Effector CD4-positive, alpha-beta T cell (primary cell): ENCODE measurements at places on chromosomes 7 and 10.
A peak's percentile ranks its signal among the peaks of the same experiment; 100 is the strongest.

DNA sequence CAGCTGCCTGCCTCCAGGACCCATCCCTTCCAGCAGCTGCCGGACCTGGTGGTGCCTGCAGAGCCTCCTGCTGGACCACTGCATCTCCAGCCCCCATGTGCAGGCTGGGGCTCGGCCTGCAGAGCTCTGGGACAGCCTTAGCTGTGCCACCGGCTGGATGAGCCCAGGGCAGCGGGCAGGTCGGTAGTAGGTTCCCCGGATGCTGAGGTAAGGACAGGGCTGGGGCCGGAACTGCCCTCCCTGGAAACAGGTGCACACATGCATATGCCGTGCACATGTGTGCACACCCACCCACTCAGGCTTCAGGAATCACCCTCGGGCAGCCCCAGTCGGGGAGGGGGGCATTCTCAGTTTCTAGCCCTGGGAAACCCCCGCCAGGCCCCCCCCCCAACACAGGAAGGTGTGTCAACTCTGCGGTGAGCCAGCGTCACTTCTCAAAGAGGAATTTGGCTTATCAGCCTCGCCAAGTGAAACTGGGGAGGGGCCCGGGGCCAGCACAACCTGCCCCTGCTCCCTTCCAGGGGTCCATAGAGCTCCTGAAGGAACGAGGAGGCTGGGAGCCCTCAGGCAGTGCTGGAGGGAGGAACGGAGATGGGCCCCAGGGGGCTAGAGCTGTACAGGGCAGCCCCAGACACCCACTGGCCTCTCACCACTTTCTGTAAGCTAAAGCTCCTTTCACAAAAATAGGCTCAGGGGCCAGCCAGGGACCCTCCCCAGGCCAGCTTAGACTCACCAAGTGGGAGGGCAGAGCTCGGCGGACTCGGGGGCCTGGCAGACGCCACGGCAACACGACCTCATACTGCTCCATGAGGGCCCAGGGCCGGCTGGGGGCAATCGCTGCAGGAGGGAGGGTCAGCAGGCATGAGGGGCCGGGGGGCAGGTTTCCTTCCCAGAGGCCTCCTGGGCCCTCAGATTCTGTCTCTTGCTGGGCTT, 1.7 kb downstream of the ADAM8 start:
- peak; percentile 82 for DNase-seq

DNA sequence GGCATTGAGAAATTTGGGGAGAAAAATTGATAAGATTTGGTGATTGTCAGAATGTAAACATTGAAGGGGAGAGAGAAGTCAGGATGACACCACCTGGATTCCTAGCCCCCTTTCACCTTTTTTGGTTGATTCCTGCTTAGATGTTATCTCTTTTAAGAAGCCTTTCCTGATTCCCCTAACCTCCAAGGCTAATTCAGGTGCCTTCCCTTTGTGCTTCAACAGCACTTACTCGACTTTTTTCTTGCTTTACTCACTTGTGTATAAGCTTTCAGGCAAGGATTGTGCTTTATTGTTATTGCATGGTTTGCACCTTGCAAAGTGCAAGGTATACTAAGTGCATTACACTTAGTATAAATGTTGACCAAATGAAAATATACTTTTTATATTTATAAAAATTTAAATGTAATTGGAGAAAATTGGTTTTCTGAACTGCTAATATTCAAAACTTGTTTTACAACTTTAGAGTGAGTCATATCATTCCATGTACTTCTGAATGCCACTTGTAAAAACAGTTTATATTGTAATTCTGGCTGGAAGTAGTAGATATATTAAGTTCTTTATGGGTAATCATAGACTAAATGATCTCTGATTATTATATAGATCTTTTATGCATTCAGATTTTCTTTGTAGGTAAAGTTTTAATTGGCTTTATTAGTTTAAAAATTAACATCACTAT, 13.2 kb downstream of the SHOC2 start:
- DNase-seq = no peak

- DNase-seq = no peak
Observed at GRCh38 chr7:50791938-50792341, 9.2 kb upstream of the GRB10 start.

- no peak for DNase-seq
Observed at GRCh38 chr7:116165717-116166116, 44.6 kb upstream of the TES start.

- DNase-seq = no peak
Observed at GRCh38 chr10:5607594-5607993, 58.8 kb downstream of the ASB13 start.

DNA sequence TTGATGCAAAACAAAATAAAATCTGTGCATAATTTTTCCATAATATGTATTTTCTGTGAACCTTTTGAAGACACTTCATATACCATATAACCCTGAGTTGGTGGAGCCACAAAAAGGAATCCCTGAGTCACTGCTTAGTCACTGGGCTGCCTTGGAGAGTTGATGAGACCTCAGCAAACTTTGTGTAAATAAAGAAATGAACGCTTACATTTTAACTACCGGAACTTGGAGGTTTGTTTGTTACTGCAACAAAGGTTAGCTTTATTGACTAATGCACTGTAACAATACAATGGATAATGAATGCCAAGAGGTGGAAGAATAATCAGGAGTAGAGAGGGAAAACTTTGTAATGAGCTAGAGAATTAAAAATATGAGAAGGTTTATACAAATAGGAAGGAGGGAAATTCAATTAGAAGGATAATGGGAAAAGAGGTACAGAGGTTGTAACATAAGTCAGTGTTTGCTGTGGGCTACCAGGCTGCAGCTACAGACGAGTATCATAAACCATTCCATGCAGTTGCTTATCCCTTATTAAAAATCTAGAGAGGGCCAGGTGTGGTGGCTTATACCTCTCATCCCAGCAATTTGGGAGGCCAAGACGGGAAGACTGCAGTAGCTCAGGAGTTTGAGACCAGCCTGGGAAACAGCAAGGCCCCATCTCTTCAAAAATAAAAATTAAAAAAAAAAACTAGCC, 1042.1 kb downstream of the TYW1 start:
- no peak for DNase-seq
